Activated CD4-positive, alpha-beta T cell treated with anti-CD3 and anti-CD28 coated beads for 24 hours (primary cell): ENCODE measurements at places on chromosomes 1 and 21.

- DNase-seq, result no peak
Measured at GRCh38 chr1:9561429-9561828, 22.2 kb downstream of the SLC25A33 start.

DNA sequence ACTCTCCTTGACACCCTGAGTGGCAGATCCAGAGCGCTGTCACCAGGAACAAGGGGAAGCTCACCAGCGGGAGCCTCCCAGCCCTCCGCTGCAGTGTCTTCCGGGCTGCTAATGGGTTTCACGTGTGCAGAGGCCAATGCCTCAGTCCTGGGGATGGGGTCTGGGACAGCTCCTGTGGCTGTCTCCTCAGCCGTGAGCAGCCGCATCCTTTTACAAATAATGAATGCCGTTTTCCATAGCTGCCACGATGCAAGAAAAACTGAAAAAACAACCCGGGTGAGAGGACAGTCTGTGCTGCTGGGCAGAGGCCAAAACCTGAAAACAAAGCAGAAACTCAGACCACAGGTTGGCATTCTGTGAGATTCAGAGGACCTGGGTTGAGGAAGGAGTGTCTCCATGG lies 212.2 kb upstream of the RAB4A start:
- DNase-seq, result no peak

GRCh38 chr1:8815582-8816151 lies 1.8 kb downstream of the RERE start:
- DNase-seq, result no peak

- no peak for DNase-seq
Measured at GRCh38 chr1:58402444-58402843, 144.1 kb downstream of the OMA1 start.

- no peak for DNase-seq
Measured at GRCh38 chr1:23196627-23197328, 20.5 kb downstream of the HTR1D start.

DNA sequence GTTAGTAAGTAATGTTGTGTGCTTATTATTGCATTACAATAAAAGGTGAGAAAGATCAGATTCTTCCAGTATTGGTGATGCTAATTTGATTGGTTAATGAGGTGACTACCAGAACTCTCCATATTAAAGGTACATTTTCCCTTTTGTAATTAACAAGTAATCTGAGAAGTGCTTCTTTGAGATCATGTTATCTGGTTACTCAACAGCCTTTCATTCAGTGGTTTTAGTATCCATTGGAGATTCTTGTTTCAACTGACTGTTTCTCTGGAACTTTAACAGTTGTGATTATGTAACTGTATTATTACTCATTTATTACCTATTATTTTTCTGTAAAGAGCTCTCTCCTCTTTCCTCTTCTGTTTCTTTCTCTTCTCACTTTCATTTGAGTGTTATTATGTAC lies 86.7 kb downstream of the PEX14 start:
- DNase-seq, result no peak

- no peak for DNase-seq
Measured at GRCh38 chr1:74713849-74714248, 19.0 kb downstream of the CRYZ start.

- no peak for DNase-seq
Measured at GRCh38 chr1:56191369-56191768, 388.0 kb downstream of the PLPP3 start.

DNA sequence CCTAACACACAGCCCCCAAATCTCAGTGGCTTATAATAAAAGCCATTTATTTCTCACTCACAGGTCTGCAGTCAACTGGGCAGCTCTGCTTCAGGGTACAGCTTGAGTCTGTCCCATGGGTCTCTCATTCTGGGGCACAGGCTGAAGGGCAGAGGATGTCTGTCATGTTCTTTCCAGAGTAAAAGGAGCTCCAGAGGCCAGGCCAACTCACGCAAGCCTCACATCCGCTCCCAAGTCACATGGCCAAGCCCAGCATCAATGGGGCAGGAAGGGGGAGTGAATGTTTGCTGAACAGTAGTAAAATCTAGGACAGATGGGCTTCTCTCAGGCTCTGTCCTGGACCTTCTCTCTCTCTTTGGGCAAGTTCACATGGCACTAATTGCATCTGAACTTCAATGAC lies 7.1 kb upstream of the SSBP3 start:
- DNase-seq, result no peak

DNA sequence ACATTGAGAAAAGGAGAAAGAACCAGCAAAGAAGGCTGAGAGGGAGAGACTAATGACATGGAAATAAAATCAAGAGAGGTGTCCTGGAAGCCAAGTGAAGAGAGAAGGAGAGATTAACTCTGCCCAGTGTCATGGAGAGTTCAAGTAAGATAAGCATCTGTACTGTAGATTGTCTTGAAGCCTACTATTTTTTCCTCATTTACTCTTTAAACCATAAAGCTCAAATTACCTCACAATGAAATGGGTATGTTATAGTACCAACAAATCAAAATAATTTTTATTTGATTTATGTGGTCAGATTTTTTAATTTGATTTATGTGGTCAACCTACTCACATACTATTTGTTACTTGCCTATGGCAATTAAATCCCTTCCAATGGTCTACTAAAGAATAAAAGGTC lies 5.2 kb upstream of the PALMD start:
- DNase-seq, result no peak

DNA sequence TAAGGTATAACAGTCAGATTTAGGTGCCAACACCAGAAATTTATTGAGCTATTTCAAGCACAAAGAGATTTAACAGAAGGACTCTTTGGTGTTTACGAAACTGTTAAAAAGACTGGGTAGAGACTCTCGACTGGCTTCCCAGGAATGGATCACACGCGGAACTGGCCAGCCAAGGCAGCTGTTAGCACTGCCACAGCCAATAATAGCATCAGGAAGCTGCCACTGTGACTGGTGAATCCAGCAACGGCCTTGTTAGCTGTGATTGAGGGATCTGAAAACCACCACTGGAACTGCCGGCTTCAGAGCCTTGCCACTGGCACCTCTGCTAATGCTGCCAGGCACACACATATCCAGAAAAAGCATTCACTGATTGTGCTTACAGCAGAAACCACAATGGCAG lies 10.6 kb upstream of the SIM2 start:
- DNase-seq, result no peak

DNA sequence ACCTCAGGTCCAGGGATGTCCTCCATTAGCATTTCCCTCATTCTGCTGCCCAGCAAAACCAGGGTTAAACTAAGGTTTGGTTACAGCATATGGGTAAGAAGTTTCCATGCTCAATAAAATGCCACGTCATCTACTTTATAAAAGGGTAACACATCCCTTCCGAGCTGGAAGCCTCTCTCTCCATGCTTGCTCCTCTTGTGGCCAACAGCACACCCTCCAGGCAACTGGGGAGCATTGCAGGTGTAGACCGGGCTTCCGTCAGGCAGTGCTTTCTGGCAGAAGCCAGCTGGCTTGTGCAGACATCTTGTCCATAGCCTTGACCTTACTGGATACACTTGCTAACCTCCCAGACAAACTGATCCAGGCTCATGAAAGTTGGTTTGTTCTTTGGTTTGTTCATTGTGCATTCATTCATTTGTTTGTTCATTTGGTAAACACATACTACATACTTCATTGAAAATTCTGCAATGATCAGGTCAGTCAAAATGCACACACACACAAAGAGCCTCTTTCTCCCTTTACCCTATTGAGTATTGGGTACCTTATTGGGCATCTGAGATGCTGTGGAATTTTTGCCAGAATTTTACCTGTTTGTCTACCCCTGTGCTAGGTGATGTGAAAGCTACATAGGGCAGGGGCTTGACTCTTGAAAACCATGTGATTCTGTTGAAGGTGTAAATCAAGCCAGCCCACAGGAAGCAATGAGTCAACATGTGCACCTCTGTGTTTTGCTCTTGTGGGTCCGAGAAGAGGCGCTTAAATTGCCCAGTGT lies 422.8 kb downstream of the CAMTA1 start:
- DNase-seq, result no peak

DNA sequence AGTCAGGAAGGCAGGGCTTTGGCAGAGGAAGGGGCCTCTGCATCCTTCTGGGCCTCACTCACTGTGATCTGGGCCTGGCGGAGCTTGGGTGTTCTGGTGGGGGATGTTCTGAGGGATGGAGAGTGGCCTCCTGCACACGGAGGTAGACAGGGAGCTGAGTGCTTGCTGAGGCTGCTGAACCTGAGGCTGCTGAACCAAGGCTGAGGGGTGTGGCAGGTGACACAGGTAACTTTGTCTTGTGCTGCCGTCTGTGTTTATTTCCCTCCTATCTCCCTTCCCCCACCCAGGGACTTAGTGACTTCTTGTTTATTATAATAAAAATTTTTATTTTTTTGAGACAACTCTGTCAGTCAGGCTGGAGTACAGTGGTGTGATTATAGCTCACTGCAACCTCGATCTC lies 37.7 kb upstream of the IFNLR1 start:
- DNase-seq, result no peak

GRCh38 chr1:12150456-12151200 lies 16.2 kb upstream of the TNFRSF1B start:
- DNase-seq, result no peak

DNA sequence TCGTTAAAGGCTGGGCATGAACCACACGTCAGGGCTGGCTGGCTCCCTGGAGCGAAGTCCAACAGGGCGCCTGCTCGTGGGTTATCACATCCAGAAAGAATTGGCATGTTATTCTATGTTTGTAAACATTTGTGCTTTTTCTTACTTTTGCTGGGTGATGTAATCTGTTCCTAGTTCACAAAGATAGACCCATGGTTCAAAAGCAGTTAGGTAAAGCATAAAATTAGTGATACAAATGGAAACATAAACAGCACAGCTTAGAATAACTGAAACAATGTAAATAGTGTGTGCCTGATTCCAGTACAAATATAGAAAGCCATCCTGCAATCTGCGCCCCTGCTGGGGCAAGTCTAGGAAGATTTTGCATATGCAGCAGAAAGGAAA lies 184.0 kb upstream of the C1orf174 start:
- no peak for DNase-seq
